ENCODE measurements at places on chromosomes 1 and 21.

DNA sequence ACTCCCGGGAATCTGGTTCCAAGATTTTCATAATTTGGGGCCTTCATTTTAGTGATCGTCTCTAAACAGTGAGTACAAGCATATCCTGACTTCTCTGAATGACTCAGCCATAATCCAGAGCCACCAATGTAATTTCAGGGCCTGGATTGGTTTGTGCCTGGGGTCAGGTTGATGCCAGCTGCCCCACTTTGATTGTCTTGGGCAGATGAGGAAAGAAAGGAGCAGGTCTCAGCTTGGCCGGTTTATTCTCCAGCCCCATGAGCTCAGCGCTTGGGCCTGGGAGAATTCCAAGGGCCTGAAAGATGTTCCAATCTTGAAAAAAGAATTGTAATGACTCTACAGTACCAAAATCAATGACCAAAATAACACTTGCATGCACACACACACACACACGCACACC, 71.2 kb upstream of the ECE1 start:
- DNase-seq, result no peak

GRCh38 chr21:25967181-25967900, 203.2 kb downstream of the APP start:
- DNase-seq, result no peak

- no peak for DNase-seq
Measured at GRCh38 chr1:42757892-42758275, 8.9 kb downstream of the P3H1 start.

GRCh38 chr1:31814041-31814511, 1.7 kb downstream of the SPOCD1 start:
- DNase-seq, result no peak

DNA sequence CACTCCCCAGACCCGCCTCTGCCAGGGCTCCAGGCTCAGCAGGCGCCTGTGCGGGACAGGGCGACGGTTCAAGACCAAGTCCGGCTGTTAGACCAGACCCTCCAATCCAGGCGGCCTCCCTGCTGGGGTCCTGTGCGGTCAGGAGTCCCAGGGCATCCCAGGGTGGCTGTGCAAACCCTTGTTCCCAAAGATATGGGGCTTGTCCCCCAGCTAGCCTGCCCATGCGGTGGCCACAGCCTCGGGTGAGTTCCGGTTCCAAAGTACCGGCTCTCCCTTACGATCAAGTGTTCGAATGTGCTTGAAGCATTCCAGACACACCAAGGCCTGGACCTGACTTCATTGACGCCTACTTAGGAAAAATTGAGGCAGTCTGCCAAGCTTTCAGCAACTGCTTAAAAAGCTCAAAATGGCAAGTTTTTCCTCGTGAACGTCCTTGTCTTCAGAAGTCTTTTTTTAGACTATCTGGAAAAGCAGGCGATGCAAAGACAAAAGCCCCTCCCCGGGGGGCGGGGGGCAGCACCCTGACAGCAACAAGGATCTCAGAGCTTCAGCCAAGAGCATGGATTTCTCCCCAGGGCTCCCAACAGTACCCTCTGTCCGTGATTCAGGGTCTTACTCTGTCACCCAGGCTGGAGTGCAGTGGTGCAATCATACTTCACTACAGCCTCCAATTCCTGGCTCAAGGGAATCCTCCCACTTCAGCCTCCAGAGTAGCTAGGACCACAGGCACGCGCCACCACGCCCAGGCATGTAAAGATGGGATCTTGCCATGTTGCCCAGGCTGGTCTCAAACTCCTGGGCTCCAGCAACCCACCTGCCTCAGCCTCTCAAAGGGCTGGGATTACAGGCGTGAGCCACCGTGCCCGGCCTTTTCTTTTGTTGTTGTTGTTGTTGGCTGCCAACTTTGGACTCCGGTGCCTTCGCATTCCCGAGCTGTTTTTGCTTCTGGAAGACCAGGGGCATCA, 2.3 kb downstream of the FAAP20 start:
- DNase-seq, result no peak

DNA sequence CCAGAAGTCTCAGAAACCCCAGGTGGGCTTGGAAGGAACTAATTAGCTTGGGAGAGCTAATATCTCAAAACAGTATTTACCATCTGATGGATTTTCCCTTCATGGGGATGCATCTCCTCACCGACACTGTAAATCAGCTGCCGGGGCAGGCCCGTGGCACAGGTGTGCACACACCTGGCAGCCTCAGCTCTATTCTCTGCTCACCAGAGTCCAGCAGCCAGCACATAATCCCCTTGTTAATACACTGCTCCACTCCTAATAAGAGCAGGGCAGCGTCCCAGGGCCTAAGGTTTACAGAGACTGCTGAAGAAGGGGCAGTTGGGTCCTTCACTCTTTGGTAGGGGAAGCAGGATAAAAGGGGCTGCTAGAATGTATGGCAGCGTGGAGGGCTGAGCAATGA, 200.0 kb downstream of the TOMM20 start:
- no peak for DNase-seq

GRCh38 chr1:202186327-202186726, 7.3 kb upstream of the LGR6 start:
- no peak for DNase-seq

DNA sequence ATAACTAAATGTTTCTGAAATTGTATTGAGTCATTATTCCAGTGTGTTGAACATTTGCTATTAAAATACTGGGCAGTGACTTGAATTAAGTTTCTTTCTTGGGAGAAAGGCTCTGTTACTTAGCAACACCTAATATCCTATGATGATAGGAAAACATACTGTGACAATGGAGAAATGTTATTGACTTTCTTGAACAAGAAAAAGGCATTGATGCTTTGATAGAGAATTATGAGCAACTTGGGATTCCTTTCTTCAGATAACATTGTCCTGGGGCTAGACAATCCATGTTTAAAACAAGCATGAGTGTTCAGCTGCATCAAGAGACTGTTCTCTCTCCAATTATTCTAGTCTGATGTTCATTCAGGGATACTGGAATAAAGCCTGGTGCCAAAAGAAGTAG, 215.9 kb upstream of the L1TD1 start:
- DNase-seq, result no peak

DNA sequence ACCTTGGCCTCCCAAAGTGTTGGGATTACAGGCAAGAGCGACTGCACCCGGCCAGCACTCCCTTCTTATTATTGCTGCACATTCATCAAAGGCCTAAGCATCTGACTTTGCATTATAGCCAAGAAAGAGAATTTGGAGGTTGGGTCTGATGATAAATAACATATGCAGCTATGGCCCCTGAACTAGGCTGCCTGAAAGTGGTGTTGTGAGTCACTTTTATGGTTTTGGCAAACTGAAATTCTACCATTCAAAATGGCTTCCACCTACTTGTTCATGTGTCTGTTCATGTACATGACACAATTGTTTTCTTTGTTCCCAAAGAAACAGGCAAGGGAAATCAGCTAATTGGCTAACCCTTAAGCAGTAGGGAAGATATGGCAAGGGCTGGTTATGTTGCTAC, 25.0 kb upstream of the UAP1 start:
- no peak for DNase-seq

DNA sequence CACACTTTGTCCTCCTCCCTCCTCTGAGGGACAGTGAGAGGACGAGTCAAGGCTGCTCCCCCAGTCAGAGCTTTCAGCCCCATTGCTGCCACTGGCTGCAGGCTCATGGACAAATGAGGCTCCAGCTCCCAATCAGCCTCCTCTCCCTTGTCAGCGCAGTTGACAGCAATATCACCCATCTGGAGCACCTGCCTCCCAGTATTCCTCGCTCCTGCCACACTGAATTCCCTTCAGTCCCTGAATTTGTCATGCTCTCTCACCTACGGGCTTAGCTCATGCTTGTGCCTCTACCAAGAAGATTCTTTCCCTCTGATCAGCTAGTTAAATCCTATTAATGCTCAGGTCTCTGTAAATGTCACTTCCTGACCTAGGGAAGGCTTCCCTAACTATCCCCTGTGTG, 54.4 kb upstream of the SYT6 start:
- DNase-seq, result no peak

DNA sequence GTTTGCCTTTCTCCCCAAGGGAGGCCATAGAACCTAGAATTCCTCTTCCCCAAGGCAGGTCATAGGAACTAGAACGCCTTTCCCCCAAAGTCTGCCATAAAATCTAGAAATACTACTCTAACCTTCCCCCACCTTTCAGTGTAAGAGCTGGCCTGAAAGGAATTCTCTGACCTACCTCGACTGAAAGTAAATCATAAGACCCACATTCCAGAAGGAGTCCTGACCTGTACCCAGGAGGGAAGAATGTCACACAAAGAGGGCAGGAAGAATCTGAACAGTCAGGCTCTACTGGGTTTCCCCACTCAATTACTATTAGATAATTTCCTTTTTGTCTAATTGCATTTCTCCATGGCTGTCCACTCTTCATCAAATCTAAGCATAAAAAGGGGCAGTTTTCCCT, 5.7 kb upstream of the ATG4C start:
- DNase-seq, result no peak

DNA sequence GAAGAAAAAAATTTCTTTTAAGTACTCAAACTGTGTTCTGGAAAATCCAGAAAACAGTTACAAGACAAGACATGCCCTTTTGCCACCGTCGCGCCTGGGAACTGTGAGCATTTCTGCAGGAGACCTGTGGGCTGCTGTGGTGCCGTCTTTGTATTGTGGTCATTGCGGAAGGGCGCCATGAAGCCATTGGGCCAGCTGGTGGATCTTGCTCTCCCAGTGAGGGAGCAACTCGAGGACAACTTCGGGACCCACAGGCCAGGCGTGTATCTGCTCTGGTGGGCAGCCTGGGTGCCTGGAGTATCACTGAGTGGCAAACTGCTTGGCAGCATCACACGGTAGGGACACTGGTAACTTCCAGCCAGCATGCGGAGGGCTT, 3.8 kb upstream of the THEMIS2 start:
- no peak for DNase-seq

GRCh38 chr1:230185076-230186001, 118.3 kb downstream of the GALNT2 start:
- no peak for DNase-seq

DNA sequence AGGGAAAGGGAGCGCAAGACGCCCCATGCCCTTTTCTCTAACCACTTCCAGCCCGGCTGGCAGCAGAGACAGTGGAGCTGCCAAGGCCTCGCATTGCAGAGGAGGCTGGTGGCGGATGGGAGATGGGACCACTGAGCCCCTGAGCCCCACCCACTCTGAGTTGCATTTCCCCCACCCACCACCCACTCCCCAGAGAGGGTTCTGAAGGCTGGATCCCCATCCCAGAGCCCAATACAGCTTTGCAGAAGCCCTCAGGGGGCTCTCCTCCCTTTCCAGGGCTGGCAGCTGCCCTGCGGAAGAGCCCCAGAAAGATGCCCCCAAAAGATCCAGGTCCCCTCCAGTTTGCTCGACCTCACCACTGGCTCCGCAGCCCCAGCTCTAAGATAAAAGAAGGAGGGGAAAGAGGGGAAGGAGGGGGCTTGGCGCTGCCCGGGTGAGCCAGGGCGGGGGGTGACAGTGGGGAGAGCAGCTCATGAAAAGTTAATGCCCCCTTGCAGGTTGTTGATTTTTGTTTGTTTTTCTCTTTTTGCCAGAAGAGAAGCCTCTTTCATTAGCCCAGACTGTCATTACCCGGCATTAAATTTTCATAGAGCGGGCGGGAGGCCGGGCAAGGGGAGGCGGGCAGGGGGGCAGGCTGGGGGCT, 38.4 kb upstream of the CASZ1 start:
- DNase-seq, result peak; percentile 60

Data from NCI-H1105 (cell line).